ENCODE measurements at places on chromosomes 7 and 10.

GRCh38 chr7:28413011-28413410 is 693 bp downstream of the CREB5 start:
- DNase-seq: no peak
- H3K27me3 ChIP-seq: peaks cover 47% of the 10 kb centered on the region
- no peaks in the 10 kb centered on the region for H3K36me3 ChIP-seq
- no peak overlapping the region for H3K27ac ChIP-seq
- H3K4me3 ChIP-seq: no peak overlapping the region
- H3K4me1 ChIP-seq: peaks cover 35% of the 10 kb centered on the region

DNA sequence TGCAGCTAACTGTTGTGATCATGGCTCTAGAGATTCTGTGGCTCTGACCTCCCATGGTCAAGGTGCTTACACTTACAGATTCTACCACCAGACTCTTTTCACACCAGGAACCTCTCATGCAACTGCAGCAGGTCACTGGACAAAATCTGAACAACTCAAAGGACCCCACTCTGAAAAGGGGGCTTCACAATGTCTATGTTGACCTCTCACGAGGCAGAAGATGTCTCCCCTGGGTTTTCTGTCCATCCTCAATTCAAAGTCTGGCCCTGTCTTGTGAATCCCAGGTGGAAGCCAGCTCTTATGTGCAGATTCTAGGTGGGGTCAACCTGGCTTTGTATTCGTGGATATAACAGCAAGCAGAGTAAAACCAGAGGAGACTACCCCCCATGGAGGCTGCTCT is 118.6 kb upstream of the ZNF479 start:
- no peaks in the 10 kb centered on the region for H3K27me3 ChIP-seq
- no peak overlapping the region for H3K4me3 ChIP-seq
- no peak overlapping the region for H3K27ac ChIP-seq
- H3K4me1 ChIP-seq: no peaks in the 10 kb centered on the region
- H3K36me3 ChIP-seq: no peaks in the 10 kb centered on the region

DNA sequence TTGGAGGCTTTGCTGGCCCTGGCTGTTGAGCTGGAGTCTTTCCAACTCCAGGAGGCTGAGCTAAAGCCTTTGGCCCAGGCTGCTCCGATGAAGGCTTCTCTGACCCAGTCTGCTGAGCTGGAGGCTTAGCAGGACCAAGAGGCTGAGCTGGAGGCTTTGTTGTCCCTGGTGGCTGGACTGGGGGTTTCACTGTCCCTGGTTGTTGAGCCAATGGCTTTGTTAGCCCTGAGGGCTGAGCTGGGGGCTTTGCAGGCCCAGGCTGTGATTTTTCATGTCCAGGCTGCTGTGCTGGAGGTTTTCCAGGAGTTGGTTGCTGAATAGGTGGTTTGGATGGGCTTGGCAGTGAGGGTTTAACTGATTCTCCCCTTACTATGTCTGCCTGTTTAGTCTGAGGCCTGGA is 7.3 kb downstream of the PCLO start:
- H3K4me3 ChIP-seq: no peak overlapping the region
- no peak for DNase-seq
- H3K27me3 ChIP-seq: no peaks in the 10 kb centered on the region
- no peaks in the 10 kb centered on the region for H3K4me1 ChIP-seq

DNA sequence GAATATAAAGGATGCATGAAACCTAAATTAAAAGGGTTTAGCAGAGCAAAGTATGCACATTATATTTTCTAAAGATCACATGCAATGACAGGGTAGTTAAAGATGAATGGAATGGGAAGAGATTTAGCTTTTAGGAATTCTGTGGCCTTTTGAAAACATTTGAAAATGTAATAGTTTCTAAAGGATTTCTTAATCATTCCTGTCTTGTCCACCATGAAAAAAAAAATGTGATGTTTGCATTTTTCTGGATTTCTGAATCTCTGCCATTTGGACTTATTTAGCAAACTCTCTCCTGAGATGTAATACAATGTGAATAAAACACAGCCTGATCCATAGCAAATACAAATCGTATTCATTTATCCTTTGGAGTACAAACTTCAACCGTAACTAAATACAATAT is 126.6 kb upstream of the RAB11FIP2 start:
- no peak for DNase-seq
- H3K27me3 ChIP-seq: no peaks in the 10 kb centered on the region
- H3K4me3 ChIP-seq: no peak overlapping the region
- no peaks in the 10 kb centered on the region for H3K36me3 ChIP-seq

- H3K4me3 ChIP-seq: no peak overlapping the region
- peaks cover 3% of the 10 kb centered on the region for H3K36me3 ChIP-seq
- H3K27me3 ChIP-seq: no peaks in the 10 kb centered on the region
Observed at GRCh38 chr10:132412316-132413192, 15.6 kb downstream of the PWWP2B start.

- H3K27ac ChIP-seq: no peak overlapping the region
- no peak for DNase-seq
- no peak overlapping the region for H3K4me3 ChIP-seq
- H3K4me1 ChIP-seq: peaks cover 5% of the 10 kb centered on the region
- H3K27me3 ChIP-seq: no peaks in the 10 kb centered on the region
Observed at GRCh38 chr7:30543813-30544525, 39.3 kb upstream of the GGCT start.

DNA sequence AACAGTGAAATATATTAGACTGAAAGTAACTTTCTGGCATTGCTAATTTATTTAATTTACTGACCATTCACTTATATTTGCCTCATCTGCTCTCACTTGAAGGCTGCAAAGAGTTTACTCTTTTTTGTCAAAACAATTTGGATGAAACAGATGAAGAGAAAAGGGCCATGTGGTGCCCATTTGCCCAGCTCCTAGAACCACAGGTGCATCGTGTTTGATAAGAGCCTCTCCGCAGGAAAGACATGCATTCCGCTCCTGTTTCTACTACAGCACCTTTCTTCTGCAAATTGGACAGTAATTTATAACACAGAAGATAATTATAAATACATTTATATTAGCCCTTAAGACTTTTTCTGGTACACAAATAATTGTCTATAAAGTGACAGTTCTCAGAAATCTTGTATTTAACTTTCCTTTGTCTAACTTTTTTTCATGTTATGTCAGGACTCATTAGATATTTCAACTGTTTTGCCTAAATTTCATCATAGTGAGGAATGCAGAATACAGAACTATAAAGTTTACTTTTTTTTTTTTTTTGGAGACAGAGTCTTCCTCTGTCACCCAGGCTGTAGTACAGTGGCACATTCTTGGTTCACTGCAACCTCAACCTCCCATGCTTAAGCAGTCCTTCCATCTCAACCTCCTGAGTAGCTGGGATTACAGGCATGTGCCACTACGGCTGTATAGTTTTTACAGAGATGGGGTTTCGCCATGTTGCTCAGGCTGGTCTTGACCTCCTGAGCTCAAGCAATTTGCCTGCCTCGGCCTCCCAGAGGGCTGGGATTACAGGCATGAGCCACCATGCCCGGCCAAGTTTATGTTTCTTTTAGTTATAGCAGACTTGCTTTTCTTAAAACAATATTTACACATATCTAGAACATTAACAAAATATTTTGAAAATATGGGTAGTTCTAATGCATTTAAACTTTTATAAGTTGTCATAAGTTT is 869 bp downstream of the LAMB4 start:
- H3K4me3 ChIP-seq: peak overlapping the region; percentile 32
- H3K4me1 ChIP-seq: no peaks in the 10 kb centered on the region
- no peaks in the 10 kb centered on the region for H3K27me3 ChIP-seq
- peak overlapping the region; percentile 66 for H3K27ac ChIP-seq
- DNase-seq: no peak

DNA sequence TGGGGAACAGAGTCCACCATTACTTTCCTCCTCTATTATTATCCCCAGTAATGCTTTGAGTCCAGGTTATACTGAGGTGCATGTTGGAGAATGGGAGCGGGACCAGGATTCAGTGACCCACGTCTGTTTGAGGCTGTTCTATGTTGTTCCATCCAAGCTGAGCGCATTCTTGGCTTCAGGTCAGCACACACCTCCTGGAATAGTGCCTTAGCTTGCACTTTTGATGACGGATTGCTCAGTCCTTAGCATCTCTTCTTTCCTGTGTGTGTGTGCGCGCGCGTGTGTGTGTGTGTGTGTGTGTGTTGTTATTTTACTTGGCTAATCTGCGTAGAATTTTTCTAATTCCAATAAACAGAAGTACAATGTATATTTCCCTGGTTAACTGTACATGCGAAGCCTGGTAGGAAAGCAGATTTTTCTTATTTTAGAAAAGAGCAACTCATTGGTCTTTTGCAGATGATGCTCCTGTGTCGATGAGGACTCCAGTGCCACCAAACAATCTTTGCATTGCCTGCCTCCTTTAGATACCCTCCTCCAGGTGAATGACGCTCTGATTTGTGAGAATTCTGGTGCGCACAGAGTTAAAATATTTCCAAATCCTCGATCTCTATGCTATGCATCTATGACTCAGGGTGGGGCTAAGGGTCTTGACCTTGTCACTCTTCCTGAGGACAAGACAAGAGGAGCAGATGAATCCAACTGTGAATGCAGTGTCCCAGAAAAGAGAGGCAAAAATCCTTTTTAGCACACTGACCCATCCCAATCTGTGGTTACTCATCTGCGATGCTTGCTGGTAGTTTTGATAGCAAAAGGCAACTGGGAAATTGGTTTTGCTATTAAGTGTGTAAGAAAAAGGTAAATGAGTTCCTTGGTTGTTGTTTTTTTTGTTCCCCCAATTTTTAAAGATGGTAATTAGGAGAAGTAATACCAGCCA is 13.3 kb upstream of the CELF2 start:
- no peaks in the 10 kb centered on the region for H3K36me3 ChIP-seq
- H3K4me1 ChIP-seq: no peaks in the 10 kb centered on the region
- DNase-seq: no peak
- no peak overlapping the region for H3K4me3 ChIP-seq
- H3K27ac ChIP-seq: no peak overlapping the region

- no peak for DNase-seq
- peaks cover 6% of the 10 kb centered on the region for H3K4me1 ChIP-seq
- no peaks in the 10 kb centered on the region for H3K36me3 ChIP-seq
- peak overlapping the region; percentile 16 for H3K4me3 ChIP-seq
- no peaks in the 10 kb centered on the region for H3K27me3 ChIP-seq
Observed at GRCh38 chr7:34320926-34321661, 336.9 kb upstream of the NPSR1 start.

DNA sequence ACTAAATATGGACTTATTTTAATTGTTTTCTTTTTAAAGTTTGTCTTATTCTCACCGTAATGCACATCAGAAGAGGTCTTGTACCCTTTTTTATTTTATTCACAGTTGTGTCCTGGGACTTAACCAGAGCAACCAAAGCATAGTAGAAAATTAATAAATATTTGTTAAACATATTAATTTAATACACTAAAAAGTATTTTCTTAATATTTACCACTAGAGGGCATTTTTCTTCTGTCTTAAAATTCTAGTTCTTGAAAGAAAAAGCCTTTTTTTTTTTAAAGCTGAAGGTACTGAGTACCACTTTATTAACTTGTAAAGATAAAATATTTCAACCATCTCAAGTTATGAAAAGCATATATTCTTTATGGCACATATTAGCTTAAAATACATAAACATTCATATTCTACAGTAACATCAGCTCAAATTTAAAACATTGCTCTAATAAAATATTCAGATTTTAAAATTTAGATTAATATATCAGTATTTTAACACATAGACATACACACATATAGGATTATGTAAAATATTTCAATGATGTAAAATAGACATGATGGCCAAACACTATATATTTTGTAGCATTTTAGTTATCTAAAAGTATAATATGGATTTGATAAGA is 260.4 kb downstream of the SEMA3A start:
- no peak overlapping the region for H3K27ac ChIP-seq
- no peaks in the 10 kb centered on the region for H3K36me3 ChIP-seq
- H3K4me1 ChIP-seq: no peaks in the 10 kb centered on the region
- no peak overlapping the region for H3K4me3 ChIP-seq
- no peak for DNase-seq
- no peaks in the 10 kb centered on the region for H3K27me3 ChIP-seq

DNA sequence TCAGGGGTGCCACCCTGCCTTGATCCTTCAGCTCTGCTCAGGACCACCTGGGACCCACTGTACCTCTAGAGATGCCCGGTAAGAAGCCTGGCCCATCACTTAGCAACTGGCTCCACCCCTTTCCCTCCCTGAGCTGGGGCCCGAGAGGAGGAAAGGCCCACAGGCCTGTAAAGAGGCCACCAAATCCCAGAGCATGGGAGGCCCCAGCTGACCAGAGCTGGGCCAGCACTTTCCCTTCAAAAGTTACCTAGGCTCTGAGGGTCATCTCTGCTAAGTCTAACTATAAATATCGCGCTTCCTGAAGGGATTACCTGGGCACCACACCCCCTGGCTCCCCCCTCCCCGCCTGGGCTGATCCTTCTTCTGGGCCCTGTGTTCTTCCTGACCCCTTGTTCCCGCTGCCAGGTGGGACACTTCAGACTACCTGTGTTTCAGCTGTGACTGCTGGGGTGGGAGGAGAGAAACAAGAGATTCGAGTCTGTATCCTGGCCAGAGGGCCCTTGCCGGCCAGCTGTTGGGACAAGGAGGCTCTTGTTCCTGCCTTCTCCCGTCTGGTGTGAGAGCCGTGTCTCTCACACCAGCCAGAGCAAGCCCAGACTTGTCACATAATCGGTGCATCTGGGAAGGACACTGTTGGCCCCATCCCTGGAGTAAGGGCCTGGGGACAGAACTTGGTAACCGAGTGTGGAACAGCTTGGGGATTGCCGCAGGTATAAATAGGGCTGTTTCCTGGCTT is 22.8 kb upstream of the ANKRD2 start:
- peaks cover 41% of the 10 kb centered on the region for H3K4me1 ChIP-seq
- DNase-seq: no peak
- peak overlapping the region; percentile 68 for H3K27ac ChIP-seq
- H3K36me3 ChIP-seq: no peaks in the 10 kb centered on the region
- no peaks in the 10 kb centered on the region for H3K27me3 ChIP-seq
- H3K4me3 ChIP-seq: no peak overlapping the region

- DNase-seq: no peak
- H3K4me1 ChIP-seq: peaks cover 15% of the 10 kb centered on the region
- peaks cover 36% of the 10 kb centered on the region for H3K27me3 ChIP-seq
- no peak overlapping the region for H3K27ac ChIP-seq
- H3K4me3 ChIP-seq: no peak overlapping the region
- H3K36me3 ChIP-seq: no peaks in the 10 kb centered on the region
Observed at GRCh38 chr10:69679736-69680135, 49.7 kb downstream of the FAM241B start.

DNA sequence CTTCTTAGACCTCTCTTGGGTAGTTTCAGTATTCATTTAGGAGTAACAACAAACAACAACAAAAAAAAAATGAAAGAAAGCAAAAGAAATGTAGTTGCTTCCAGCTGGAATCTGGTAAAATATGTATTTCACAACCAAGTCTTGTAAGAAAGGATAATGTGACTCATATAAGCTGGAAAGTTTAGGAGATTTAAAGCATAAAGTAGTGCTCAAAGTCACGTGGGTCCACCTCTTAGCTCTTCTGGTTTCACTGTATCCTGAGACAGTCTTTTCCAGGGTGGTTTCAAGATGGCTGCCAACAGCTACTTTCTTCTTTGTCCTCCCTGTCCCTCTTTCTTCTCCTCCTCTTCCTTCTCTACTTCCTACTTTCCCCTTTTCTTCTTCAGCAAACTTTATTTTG is 69.5 kb upstream of the CDK13 start:
- H3K27ac ChIP-seq: no peak overlapping the region
- no peaks in the 10 kb centered on the region for H3K27me3 ChIP-seq
- H3K4me1 ChIP-seq: no peaks in the 10 kb centered on the region
- DNase-seq: no peak

- peaks cover 17% of the 10 kb centered on the region for H3K4me1 ChIP-seq
- DNase-seq: peak; percentile 74
- H3K27ac ChIP-seq: no peak overlapping the region
- H3K27me3 ChIP-seq: no peaks in the 10 kb centered on the region
Observed at GRCh38 chr10:116774728-116775151, 32.4 kb upstream of the HSPA12A start.
